Left kidney (tissue), 8 donors: ENCODE measurements at places on chromosomes 6 and 20. TPM values are rescaled to one million over a fixed set of nuclear protein-coding genes. Genes with fewer than 3 reads are reported as not detected.

GRCh38 chr20:12827816-12828385 is 180.9 kb upstream of the SPTLC3 start:
- DNase-seq: no peak

- no peak for DNase-seq
Observed at GRCh38 chr6:149153100-149153499, 164.4 kb upstream of the TAB2 start.

DNA sequence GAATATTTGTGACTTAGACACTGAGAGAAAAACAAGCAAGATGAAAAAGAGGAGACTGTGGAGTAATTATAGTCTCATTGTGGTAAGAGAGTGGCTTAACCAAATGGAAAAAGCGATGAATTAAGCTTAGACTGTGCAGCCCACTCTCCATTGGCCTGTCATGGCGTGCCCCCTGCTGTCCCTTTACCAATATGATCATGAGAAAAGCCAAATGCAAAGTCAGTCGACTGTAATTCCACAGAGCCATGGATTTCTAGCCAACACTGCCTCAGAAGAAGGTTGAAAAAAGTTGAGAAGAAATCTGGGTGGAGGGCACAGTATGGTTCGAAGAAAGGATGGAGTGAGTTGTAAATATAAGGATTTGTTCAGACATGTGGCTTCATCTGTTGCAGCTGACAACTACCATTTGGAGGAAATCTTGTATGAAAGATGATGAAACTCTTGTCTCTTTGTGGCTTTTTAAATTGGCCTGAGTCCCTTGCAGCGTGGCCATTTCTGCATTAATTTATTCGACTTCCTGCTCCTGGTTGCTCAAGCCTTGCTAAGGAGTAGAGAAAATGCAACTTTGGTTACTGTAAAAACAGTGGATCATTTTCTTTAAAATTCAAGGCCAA is 251.4 kb downstream of the DOK5 start:
- DNase-seq: no peak

- no peak for DNase-seq
Observed at GRCh38 chr6:31610968-31611367, 4.1 kb upstream of the AIF1 start.

GRCh38 chr6:13818341-13818740 is 4.0 kb upstream of the MCUR1 start:
- DNase-seq: no peak

DNA sequence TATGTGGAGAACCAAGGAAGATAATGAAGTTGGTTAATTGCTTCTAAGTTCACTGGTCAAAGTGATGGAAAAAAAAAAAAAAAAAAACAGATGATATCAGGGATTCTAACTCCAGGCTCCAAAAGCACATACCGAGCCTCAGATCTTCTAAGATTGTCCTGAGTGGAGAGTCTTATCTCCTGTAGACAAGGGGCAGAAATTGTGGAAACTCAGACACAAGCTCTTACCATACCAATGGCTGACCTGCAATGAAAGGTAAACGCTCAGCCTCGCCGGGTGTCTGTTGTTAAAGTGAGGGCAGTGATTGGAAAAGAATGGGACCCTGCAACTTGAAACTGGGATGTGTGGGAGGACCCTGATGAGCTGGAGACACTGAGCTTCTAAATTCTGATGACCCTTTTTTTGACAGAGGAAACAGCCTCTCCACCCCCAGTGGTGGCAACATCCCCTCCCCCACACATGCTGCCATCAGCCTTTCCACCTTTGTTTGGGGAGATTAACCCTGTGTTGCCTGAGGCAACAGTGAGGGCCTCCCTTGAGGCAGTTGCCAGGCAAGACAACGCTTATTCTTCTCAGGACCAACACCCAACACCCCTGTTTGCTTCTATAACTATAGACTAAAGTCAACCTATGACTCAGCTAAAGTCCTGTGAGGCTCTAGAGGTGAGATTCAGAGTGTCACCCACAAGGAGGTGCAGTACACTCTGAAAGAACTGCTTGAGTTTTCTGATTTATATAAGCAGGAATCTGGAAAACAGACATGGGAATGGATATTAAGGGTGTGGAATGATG is 154.0 kb downstream of the THBS2 start:
- DNase-seq: no peak

DNA sequence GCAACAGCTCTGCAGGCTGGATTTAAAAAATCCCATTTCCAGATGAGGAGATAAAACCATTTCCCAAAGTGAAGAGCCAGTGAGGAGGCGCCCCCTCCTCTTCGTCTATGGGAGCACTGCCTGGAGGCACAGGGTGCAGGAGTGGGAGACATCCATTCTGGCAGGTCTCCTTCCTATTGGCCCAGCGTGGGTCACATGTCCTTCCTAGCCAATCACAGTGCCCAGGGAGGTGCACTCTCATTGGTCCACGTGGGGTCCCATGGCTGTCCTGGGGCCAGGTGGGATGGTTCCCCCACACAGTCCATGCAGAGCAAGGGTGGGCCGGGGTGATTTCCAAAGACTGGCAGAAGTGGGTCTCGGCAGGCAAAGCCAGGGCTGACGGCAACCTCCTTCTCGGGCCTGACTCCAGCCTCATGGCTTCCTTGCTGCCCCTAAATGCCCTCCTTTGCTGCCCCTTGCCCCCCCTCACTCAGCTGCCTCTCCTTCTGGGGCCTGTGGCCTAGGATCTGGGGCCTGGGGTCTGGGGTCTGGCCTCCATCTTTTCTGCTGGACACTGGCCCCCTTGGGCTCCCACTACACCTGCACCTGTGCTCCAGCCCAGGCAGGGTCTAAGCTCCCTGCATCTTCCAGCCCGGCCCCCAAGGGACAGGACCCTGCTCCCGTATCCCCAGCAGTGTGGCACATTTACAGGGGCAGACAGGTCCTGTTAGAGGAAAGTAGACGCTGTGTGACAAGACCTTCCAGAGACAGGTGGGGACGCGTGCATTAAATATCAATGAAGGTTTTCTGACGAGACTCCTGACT is 231.7 kb downstream of the TAF4 start:
- DNase-seq: no peak

- no peak for DNase-seq
Observed at GRCh38 chr6:7166410-7167293, 58.9 kb downstream of the RREB1 start.

DNA sequence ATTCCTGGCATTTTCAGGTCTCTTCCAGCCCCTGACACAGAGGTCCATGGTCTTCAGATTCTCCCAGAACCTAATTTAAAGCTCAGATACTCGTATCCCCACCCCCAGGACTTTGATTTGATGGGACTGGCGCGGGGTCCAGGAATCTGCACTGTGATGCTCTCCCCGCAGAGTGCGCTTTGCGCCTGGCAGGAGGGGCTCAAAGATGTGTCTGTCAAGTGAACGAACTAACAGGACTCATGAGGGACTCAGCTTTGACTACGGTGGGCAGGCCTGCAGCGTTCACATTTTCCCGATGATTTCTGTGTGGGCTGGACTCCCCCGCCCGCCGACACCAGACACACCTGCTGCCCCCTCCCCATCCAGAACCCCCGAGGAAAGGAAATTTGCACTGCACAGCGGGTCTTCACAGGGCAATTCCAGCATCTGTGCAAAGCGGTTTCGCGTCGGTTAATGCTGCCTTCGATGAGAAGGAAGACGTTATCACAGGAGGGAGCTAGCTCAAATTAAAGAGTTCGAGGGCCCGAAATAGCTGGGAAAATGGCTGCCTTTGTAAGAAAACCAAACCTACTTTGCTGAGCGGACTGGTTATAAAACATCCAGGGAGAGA is 90.2 kb downstream of the ZDHHC14 start:
- no peak for DNase-seq

DNA sequence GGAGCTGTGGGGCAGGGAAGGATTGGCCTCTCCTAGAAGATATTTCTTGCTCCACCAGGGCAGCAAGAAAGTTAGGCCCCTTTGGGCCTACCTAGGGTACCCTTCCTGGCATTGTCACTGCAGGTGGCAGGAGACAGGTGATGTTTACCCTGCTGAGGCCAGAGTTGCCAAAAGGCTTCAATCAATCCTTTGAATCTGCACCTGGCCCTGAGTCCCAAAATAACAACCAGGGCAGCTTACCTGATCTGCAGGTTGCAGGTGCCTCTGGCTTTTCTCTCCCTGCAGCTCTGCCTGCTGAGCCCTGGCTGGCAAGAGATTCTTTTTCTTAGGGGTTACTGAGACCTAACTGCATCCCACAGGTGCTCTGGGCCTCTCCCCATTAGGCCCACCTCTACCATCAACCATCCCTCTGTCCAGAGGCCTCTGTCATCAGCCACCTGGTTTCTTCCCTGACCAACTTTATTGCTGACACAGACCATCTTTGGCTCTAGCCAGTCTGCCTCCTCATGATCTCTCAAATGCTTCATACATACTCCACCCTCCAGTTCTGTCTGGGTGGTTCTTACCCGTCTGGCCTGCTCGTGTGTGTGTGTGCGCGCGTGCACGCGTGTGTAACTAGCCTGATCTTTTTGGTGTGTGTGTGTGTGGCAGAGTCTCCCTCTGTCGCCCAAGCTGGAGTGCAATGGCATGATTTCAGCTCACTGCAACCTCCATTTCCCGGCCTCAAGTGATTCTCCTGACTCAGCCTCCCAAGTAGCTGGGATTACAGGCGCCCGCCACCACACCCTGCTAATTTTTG is 13.7 kb downstream of the BCL2L1 start:
- DNase-seq: no peak

The NKAIN4 gene
- polyA plus RNA-seq: 20.7 TPM

The DNAAF9 gene
- polyA plus RNA-seq: 35.6 TPM

The SLC4A11 gene
- polyA plus RNA-seq: 2.3 TPM

The IER3 gene
- polyA plus RNA-seq: 15.2 TPM
